Epithelial cell of prostate (primary cell): ENCODE measurements at places on chromosomes 11 and 22.

GRCh38 chr22:23743303-23743705, 7.6 kb downstream of the ZNF70 start:
- no peak for DNase-seq

GRCh38 chr22:26281941-26282340, 112.7 kb downstream of the SEZ6L start:
- DNase-seq, result no peak

DNA sequence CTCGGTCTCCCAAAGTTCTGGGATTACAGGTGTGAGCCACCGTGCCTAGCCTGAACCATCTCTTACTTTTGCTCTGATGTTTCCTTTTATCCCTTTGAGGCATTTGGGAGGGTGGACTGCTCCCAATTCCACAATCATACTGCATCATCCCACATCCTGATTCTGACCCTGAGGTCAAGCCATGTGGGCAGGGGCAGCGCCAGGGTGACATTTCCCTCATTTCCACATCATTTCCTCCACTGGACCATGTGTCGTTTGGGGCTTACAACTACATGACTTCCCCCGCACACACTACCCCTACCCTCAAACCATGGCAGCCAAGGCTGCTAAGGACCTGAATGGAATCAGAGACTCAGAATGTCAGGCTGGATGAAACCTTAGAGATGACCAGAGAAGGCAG, 26.4 kb upstream of the ZBTB16 start:
- no peak for DNase-seq

GRCh38 chr11:132126973-132127899, 756.8 kb downstream of the NTM start:
- no peak for DNase-seq

DNA sequence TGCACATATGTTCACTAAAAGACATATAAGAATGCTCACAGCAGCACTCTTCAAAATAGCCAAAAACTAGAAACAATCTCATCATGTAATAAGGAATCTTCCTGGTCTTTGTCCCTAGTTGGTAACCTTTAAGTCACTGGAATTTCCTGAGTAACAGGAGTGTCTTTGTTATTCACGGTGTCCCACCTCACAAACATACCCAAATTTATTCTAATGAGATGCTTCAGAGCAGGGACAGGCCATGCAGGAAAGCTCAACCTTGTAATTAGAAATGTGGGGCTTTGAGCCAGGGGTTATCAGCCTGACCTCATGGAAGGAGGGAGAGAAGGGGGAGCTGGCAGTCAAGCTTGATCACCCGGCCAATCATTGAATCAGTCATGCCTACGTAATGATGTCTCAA, 40.3 kb upstream of the NFRKB start:
- no peak for DNase-seq

DNA sequence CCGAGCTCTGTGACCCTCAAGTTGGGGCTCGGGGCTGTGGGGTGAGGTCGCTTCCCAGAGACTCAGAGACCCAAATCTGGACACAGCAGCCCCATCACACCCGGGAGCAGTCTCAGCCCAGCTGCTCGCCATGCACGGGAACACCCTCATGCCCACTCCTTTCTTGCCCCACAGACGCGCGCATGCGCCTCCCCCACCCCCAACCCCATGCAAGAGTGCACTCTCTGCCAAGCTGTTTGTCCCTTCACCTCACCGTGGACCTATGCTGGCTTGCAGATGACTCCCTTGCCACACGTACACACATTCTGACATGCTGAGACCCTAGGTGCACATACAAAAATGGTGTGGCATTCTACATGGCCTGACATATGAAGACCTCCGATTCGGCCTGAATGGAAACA, 478 bp upstream of the CD248 start:
- DNase-seq, result no peak

- no peak for DNase-seq
Observed at GRCh38 chr22:19855504-19856409, 1.1 kb upstream of the GNB1L start.

- DNase-seq, result no peak
Observed at GRCh38 chr11:36239636-36240035, 49.6 kb downstream of the COMMD9 start.

- peak; percentile 20 for DNase-seq
Observed at GRCh38 chr11:113048820-113049768, 87.9 kb downstream of the NCAM1 start.

- no peak for DNase-seq
Observed at GRCh38 chr11:26011474-26011873, 320.5 kb upstream of the ANO3 start.

- DNase-seq, result peak; percentile 81
Observed at GRCh38 chr22:47835726-47836125, 1073.3 kb downstream of the TBC1D22A start.

DNA sequence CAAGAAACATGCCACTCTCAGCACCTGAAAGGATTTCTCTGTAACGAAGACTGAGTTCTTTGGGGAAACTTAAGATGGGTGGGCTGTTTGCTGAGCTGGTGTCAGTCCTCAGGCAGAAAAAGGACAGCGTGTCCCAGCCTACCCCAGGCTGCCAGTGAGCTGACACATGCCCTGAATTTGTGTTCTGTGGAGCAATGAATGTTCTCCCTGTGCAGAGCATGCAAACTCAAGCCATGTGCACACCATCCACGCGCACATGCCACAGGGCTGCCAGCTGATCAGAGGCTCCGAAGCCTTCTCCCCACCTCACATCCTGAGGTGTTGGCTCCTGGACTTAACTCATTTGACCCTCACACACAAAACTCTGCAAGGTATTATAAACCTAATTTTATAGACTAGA, 104.9 kb downstream of the KCNC1 start:
- no peak for DNase-seq

- DNase-seq, result peak; percentile 43
Observed at GRCh38 chr11:6357222-6357621, 33.1 kb upstream of the SMPD1 start.

- DNase-seq, result no peak
Observed at GRCh38 chr22:35547987-35548721, 7.5 kb downstream of the RASD2 start.

- DNase-seq, result no peak
Observed at GRCh38 chr11:103228807-103229206, 119.6 kb downstream of the DYNC2H1 start.

DNA sequence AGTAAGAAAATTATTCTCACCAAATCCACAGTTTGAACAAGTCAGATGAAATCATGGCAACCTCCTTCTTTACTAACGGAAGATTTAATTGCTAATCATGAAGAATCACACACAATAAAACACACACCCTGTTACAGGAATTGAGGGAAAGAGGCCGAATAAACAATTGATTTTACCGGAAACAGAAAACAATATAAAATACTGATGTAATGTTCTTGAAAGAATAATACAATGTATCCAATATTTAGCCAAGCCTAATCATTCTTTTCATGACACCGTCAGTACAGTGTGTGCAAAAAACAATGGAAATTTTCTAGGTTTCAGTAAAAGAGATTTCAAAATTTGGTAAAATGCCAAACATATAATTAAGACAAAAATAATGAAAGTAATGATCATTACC, 23.4 kb downstream of the ASRGL1 start:
- DNase-seq, result no peak

GRCh38 chr11:1496091-1496760, 9.6 kb upstream of the MOB2 start:
- DNase-seq, result no peak
